Fibroblast of the aortic adventitia (primary cell): ENCODE measurements at places on chromosomes 2 and 18. TPM values are rescaled to one million over a fixed set of nuclear protein-coding genes. Genes with fewer than 3 reads are reported as not detected.
A peak's percentile ranks its signal among the peaks of the same experiment; 100 is the strongest.

- DNase-seq, result no peak
These were observed 99.6 kb downstream of the ATL2 start for GRCh38 chr2:38277245-38278116.

DNA sequence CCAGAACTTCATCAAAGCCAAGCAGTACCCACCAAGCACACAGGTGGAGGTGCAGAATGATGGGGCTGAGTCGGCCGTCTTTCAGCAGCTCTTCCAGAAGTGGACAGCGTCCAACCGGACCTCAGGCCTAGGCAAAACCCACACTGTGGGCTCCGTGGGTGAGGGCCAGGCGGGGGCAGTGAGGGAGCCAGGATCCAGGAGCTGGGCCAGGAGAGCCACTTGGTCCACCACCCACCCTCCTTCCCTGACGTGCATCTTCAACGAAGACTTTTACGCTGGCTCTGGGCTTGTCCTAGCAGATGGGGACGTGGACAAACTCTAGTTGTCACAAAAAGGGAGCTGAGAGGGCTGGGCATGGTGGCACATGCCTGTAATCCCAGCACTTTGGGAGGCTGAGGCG, 11.8 kb downstream of the VIL1 start:
- DNase-seq, result no peak

- peak; percentile 53 for DNase-seq
These were observed 166.3 kb downstream of the NRP2 start for GRCh38 chr2:205848601-205849000.

GRCh38 chr18:23171581-23172156, 36.4 kb downstream of the CABLES1 start:
- DNase-seq, result no peak

DNA sequence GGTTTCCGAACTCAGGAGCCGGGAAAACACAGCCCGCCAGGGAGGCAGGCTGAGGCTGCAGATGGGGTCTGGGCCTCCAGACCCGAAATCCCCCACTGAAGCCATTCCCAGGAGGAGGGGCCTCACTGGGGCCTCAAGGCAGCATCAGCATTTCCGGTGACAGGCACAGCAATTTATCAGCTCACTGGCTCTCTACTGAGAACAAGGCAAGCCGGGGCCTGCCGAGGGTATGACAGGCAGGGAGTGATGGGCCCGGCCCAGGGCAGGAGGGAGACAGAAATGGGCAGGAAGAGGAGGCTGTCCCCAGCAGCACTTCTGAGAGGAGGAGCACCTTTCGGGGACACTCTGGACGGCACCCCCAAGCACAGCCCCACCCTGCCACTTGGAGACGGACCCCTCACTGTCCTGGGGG, 12.5 kb downstream of the SDC1 start:
- no peak for DNase-seq

DNA sequence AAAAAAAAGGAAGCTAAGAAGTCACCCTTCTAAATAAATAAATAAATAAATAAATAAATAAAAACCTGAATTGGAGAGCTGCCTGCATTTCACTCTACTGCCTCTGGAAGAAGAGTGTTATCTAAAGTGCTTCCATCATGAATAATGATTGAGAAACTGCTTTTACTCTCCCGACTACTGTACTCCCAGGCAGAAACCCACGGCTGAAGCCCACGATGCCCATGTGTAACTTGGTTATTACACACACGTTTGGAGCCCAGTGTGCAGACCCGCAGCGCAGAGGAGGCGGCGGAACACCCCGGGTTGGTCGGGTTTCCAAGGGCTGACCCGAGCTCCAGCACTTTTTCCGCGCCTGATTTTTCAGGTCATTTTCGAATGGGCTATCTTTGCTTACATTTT, 697 bp upstream of the SPATS2L start:
- peak; percentile 53 for DNase-seq

- no peak for DNase-seq
These were observed 117.6 kb downstream of the MYO1B start for GRCh38 chr2:191362841-191363240.

DNA sequence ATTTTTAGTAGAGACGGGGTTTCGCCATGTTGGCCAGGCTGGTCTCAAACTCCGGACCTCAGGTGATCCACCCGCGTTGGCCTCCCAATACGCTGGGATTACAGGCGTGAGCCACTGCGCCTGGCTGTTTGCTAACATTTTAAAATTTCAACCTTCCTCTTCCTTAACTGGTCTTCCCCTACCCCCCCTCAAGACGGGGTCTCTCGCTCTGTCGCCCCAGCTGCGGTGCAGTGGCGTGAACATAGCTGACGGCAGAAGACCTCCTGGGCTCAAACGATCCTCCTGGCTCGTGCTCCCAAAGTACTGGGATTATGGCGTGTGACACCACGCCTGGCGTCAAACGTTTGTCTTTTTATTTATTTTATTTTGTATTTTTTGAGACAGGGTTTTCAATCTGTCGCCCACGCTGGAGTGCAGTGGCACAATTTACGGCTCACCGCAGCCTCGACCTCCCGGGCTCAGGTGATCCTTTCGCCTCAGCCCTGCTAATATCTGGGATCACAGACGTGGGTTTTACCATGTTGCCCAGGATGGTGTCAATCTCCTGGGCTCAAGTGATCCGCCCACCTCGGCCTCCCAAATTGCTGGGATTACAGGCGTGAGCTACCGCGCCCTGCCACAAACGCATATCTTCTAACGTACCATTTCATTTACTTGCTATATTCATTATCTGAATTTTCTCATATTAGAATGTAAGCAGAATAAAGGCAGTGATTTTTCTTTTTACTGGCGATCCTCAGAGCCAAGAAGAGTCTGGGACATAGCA, 984 bp upstream of the MSH2 start:
- no peak for DNase-seq

GRCh38 chr2:202104286-202104870, 31.3 kb downstream of the KIAA2012 start:
- peak; percentile 69 for DNase-seq

- no peak for DNase-seq
These were observed 33.8 kb upstream of the RPRM start for GRCh38 chr2:153512331-153512730.

- DNase-seq, result no peak
These were observed 10.7 kb downstream of the BABAM2 start for GRCh38 chr2:27901234-27901633.

GRCh38 chr2:170332676-170333402, 154.9 kb downstream of the MYO3B start:
- DNase-seq, result no peak

DNA sequence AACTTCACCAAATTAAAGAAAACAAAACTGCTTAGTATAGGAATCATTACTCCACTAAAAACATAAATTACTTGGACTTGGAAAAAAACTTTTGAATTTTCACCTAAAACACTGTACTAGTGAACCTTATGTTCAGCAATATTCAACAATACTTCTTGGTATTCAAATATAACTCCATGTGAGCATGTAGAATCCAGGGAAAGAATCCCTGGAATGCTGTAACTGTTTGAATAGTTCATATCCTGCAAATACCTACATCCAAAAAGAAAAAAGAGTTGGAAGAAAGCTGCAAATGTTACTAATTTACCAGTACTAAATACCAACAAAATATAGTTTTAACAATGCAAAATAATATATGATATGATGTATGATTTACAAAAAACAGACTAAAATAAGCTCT, 65.4 kb downstream of the IKZF2 start:
- DNase-seq, result peak; percentile 32

DNA sequence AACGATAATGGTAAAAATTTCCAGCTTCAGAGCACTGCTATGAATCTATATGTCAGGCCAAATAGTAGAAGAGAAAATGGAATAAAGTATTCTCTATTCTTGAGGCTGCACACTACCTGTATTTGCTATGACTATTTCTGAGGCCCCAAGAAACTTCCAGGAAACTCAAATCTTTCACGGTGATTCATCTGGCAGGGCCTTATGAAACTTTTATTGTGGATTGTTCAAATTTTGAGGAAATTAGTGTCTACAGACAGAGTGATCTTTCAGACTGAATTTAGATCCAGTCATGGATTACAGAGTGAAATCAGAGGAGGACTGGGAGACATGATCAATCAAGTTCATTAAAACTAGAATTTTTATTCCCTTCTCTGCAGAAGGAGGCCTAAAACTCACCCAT, 4.1 kb upstream of the VSNL1 start:
- DNase-seq, result peak; percentile 15

GRCh38 chr2:55103046-55103445, 52.8 kb upstream of the RTN4 start:
- DNase-seq, result peak; percentile 67

- DNase-seq, result no peak
These were observed 113.8 kb upstream of the KLF7 start for GRCh38 chr2:207279520-207279919.

GRCh38 chr2:19473350-19473749, 114.9 kb upstream of the OSR1 start:
- DNase-seq, result no peak

- DNase-seq, result no peak
These were observed 72.5 kb upstream of the KCNE4 start for GRCh38 chr2:222979484-222979883.

DNA sequence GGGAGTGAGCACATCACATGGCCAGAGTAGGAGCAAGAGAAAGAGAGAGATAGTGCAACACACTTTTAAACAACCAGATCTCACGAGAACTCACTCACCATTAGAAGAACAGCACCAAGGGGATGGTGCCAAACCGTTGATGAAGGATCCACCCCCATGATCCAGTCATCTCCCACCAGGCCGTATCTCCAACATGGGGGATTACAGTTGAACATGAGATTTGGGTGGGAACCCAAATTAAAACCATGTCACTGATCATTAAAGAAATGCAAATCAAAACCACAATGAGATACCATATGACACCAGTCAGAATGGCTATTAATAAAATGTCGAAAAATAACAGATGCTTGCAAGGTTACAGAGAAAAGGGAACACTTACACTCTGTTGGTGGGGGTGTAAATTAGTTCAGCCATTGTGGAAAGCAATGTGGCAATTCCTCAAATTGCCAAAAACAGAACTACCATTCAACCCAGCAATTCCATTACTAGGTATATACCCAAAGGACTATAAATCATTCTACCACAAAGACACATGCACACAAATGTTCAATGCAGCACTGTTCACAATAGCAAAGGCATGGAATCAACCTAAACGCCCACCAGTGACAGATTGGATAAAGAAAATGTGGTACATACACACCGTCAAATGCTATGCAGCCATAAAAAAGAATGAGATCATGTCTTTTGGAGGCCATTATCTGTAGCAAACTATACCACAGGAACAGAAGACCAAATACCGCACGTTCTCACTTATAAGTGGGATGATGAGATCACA, 137.1 kb downstream of the COL6A3 start:
- no peak for DNase-seq

DNA sequence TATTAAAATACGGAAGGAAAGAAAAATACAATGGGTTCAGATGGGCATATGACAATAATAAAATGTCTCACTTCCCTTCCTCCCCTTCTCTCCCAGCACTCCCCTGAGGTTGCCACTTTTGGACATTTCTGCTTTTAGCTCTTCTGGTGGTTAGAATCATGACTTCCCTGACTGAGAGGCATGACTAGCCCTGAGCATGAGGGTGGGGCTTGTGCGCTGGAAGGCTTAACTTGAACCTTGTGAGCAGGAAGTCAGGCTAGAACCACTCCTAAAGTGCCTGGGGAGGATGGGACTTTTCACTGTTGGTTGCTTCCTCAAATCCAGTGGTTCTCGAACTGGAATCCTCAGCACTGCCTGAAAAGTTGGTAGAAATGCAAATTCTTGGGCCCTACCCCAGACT, 19.7 kb upstream of the ARHGAP25 start:
- DNase-seq, result no peak

DNA sequence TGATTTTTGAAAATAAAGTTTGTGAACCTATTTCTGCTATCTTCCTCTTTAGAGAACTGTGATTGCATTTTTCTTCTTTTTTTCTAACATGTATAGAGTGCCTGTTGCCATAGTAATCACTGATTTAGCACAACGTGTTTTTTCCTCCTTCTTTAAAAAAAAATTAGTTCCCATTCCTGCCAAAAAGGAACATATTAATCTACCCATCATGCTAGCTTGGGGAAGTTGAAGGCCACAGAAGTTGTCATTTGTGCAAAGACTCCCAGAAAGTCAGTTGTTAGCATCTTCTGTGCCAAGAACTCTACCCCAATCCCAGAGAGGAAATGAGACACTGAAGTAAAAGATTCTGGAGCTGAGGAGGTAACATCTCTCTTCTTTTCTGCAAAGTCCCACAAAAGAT, 57.3 kb downstream of the SLC8A1 start:
- DNase-seq, result peak; percentile 16

DNA sequence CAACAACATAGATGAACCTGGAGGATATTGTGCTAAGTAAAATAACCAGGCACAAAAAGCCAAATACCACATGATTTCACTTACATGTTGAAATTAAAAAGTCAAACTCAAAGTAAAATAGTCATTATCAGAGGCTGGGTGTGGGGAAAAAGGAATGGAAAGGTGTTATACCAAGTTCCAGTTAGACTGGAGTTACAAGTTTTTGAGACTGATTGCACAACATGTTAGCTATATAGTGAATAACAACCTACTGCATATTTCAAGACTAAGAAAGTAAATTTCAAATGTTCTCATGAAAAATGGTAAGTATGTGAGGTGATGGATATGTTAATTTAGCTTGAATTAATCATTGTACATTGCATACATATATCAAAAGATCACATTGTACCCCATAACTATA, 116.8 kb upstream of the HNMT start:
- no peak for DNase-seq

DNA sequence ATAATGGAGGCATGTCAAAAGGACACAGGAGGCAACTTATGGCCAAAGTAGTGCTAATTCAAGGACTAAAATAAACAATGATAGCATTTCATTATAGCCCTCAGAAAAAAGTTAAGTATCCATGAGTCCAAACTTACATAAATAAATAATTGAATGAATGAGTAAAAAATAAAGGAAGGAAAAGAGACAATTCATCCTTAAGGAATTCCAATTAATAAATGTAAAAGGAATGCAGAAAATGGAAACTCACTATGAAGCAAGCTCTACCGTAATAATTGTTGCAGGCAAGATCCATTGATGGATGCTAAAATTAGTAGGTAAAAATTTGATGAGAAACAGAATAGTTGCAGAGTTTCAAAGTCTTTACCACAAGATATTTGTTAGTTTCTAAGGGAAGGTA, 88.2 kb upstream of the RAPGEF4 start:
- DNase-seq, result peak; percentile 15

DNA sequence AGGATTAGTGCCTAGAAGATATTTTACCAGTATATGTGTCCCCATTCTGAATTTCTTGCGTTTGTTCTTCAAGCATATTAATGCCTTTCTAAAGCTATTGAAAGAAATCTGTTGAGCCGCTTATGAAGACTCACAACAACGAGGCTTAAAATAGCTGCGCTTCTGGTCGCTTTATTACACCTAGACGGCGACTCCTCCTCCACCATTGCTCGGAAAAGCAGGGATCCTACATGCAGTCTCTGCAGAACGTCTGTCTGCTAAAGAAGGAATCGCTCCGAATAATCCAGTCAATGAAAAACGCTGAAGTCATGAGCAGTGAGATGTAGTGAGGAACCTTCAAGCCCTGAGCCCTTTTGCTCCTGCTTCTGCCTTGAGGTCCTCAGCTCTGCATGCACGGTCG, 94.8 kb upstream of the ZNF516 start:
- DNase-seq, result no peak

HSPD1 gene
- 158 and 302 TPM in 2 replicates for total RNA-seq

STAM2 gene
- total RNA-seq, result 62.0 and 67.7 TPM in 2 replicates

DCDC2C gene
- total RNA-seq, result not detected in 2 replicates

DHX57 gene
- 25.0 and 69.4 TPM in 2 replicates for total RNA-seq

RIT2 gene
- total RNA-seq, result not detected in 2 replicates

MAB21L4 gene
- not detected in 2 replicates for total RNA-seq

RPL31 gene
- total RNA-seq, result 639 and 1,869 TPM in 2 replicates

CYP26B1 gene
- total RNA-seq, result 2.5 and 8.6 TPM in 2 replicates

LHCGR gene
- total RNA-seq, result 0.25 TPM in 1 of 2 replicates, not detected in the other

EMILIN2 gene
- 11.2 and 76.0 TPM in 2 replicates for total RNA-seq

SLC4A5 gene
- total RNA-seq, result 0.25 and 0.45 TPM in 2 replicates

SLC19A3 gene
- total RNA-seq, result 0.18 and 1.6 TPM in 2 replicates

THADA gene
- total RNA-seq, result 34.6 and 54.9 TPM in 2 replicates

MC5R gene
- total RNA-seq, result not detected in 2 replicates
